Activated CD4-positive, alpha-beta T cell treated with anti-CD3 and anti-CD28 coated beads, Interleukin-2, amount 50 U/mL, for 48 hours (primary cell): ENCODE measurements at places on chromosomes 2 and 18.
A peak's percentile ranks its signal among the peaks of the same experiment; 100 is the strongest.

DNA sequence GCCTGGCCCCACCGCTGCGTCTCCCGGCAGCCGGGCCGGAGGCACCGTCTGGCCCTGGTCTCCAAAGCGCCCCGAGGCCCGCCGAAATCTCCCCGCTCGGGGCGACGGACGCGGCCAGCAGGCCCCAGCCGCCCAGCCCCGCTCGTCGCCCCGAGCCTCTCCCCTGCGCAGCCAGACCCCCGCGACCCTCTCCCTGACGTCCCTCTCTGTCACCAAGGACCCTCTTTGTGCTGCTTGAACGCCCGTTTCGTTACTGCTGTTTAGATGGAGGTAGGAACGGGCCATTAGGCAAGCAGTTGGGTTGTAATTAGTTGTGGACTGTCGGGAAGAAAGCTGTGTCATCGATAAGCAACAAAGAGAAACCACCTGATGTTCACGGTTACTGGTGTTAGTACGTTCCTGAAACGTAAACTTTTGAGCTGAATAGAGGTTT is 686 bp downstream of the UBXN4 start:
- DNase-seq: peak; percentile 40

GRCh38 chr18:36325846-36326245 is 28.3 kb downstream of the FHOD3 start:
- DNase-seq: no peak

DNA sequence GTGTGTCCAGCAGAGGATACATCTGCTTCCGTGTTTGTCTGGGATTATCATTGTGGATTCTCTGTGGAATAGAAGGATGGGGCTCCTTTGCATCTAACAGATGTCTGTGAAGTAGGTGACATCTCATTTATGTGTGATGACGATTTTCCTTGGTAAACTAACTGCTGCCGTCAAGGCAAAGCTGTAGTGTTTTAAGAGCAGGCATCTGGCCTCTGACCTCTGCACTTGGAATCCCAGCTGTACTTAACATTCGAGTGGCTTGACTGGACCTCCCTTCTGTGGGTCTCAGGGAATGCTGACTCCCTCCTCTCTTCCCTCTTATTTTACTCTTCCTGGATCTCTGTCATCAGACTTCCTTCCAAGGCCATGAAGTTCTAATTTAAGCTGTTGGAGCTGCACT is 56.4 kb downstream of the DCDC2C start:
- DNase-seq: no peak

DNA sequence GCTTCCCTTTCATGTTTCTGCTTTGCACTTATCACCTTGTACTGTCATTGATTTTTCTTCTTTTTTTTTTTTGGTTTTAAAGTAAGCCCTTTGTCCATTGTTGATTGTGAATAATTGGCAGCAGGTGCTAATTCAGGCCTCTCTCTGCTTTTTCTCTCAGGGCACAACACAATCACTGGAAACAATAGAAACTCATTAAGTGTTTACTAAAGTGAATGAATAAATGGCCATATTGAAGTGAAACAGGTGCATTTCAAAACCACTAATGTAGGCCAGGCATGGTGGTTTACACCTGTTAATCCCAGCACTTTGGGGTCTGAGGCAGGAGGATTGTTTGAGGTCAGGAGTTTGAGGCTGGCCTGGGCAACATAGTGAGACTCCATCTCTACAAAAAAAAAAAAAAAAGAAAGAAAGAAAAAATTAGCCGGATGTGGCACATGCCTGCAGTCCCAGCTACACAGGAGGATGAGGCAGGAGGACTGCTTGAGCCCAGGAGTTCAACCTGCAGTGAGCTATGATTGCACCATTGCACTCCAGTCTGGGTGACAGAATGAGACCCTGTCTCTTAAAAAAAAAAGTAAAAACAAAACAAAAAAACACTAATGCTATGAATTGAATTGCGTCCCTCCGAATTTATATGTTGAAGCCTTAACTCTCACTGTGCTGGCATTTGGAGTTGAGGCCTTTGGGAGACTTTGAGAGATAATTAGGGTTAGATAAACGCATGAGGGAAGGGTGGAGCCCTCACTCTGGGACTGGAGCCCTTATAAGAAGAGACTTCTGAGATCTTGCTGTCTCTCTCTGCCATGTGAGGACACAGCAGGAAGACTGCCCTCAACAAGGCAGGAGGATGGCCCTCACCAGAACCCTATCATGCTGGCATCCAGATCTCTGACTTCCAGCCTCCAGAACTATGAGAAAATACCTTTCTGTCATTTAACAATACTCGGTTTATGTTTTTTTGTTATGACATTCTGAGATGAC is 19.9 kb downstream of the SLC38A11 start:
- DNase-seq: no peak

DNA sequence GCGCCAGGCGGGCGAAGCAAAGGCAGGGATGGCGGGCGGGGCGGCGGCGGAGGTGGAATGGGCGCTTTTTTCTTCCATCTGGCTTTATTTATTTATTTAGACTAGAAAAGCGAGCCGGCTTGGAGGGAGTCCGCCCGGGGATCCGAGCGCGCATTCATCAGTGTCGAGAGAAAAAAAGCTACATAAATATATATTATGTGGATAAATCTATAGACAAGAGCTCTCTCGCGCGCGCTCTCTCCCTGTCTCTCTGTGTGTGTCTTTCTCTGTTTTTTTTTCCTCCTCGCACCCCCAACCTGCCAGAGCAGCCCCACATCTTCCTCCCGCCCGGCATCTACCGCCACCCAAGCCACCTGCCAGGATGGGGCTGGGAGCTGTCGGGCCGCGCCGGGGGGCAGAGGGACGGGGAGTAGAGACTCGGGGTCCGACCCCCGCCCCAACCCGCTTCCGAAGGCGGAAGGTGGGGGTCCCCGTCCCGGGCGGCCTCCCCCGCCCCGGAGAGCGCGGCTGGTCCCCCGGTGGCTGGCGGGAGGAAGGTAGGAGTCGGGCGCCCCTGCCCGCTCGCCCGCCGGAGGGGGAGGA is 972 bp upstream of the CELF4 start:
- no peak for DNase-seq

- DNase-seq: no peak
Measured at GRCh38 chr2:96591054-96591453, 47.1 kb downstream of the KANSL3 start.

DNA sequence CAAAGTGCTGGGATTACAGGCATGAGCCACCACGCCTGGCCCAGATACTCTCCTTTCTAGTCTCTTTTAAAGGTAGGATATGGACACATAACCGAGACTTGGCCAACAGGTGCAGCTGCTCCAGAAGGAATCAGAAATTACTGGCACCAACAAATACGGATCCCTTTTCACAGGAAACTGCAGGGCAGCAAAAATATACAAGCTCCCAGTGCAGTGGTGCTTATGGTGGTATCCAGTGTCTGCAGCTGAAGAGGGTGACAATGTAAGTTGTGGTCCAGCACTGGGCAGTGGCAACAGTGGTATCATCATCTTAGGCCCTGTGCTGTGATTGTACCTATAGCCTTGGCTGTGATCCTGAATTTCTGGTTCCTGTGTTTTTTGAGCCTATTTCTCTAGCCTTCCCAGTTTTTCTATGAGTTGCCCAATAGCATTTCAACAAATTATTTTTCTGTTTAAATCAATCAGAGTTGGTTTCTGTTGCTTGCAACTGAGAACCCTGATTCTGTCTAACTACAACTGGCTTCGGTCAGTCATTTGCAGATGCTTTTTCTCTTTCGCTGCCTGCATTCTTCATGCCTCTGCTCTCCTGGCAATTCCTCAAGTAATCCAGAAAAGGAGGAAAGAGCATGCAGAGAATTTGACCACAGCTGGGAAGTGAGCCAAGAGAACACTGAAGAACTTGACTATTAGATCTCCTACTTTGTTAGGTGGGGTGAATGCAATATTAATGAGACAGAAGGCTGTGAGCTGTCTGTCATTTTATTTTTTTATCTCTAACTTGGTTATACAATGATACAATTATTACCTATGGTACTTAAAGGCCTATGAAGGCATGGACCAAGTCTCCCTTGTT is 30.8 kb upstream of the EML4 start:
- DNase-seq: no peak

- peak; percentile 38 for DNase-seq
Measured at GRCh38 chr18:136433-136832, 21.9 kb upstream of the USP14 start.

GRCh38 chr18:32730620-32731091 is 42.2 kb downstream of the KLHL14 start:
- DNase-seq: no peak

GRCh38 chr2:165529130-165529529 is 59.6 kb downstream of the CSRNP3 start:
- DNase-seq: no peak

DNA sequence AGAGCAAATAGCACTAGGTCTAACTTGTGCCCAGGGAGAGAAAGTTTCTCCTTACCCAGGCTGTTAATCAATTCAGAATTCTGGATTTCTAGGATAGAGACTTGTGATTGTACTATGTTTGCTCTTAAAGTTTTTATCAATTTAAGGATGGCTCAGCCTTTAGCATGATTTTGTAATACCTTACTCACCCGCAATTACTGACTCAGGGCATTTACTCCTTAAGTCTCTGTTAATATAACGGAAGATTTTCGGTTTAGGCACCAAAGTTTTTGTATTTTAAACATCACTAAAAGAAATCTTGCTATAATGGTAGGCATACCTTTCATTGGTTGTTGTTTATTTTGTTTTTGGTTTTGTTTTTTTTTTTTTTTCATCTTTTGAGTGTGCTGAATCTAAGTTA is 358.2 kb downstream of the RBM43 start:
- DNase-seq: no peak

DNA sequence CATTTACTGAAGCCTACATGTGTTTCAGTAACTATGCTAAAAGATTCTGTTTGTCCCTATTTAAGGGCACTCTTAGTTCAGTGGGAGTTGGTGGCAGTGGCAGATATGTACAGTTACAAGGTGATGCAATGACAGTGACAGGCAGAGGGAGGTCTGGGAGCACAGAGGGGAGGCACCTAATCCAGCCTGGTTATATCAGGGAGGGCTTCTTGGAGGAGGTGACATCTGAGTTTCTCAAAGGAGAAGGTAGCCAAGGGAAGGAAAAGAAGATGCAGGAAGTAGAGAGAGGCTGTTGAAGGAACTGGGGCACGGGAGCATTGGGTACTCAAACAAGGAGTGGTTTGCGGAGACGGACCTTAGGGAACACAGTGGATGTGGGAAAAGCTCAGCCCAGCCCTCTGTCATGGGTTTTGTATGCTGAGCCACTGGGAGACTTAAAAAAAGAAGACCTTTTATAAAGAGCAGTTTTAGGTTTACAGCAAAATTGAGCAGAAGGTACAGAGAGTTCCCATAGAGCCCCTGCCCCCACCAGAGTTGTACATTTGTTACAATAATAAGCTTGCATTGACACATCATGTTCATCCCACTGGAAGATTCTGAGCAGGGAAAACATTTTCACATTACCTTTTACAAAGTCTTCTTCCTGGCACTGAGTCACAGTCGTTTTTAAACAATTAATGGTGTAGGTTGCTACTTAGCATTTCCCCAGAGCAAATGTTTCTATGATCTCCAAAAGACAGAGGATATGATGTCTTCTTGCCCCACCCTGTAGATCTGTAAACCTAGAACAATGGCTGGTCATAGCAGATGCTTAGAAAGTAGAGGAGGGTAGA is 83.0 kb upstream of the TAF1B start:
- no peak for DNase-seq
